ENCODE measurements at places on chromosomes 11 and 22. TPM values are rescaled to one million over a fixed set of nuclear protein-coding genes. Genes with fewer than 3 reads are reported as not detected.

OR4D5 gene
- not detected for total RNA-seq

FLRT1 gene
- 0.31 TPM for total RNA-seq

MYRF gene
- 1.7 TPM for total RNA-seq

RASD2 gene
- 0.27 TPM for total RNA-seq

SMTNL1 gene
- total RNA-seq = not detected

OR51E2 gene
- total RNA-seq = 0.97 TPM

SLC1A2 gene
- total RNA-seq = 0.10 TPM

FAM118B gene
- total RNA-seq = 25.9 TPM

RAB3IL1 gene
- 9.7 TPM for total RNA-seq

PAMR1 gene
- 2.9 TPM for total RNA-seq

DNA sequence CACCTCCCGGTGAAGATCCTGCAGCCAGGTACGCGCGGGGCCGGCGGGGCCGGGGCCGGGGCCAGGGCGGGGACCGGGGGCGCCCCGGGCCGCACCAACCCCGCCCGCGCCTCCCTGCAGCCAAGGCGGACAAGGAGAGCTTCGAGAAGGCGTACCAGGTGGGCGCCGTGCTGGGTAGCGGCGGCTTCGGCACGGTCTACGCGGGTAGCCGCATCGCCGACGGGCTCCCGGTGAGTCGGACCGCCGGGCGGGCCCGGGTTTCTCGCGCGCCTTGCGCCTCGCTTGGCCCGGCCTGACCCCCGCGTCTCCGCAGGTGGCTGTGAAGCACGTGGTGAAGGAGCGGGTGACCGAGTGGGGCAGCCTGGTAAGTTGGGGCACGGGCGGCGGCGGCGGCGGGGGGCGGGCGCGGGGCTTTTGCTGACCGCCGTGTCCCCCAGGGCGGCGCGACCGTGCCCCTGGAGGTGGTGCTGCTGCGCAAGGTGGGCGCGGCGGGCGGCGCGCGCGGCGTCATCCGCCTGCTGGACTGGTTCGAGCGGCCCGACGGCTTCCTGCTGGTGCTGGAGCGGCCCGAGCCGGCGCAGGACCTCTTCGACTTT is 531 bp downstream of the PIM3 start:
- peaks cover 7% of the 10 kb centered on the region for H3K4me1 ChIP-seq
- H3K27me3 ChIP-seq = no peaks in the 10 kb centered on the region
- peak; percentile 86 for DNase-seq
- H3K4me3 ChIP-seq = peak overlapping the region; percentile 84

DNA sequence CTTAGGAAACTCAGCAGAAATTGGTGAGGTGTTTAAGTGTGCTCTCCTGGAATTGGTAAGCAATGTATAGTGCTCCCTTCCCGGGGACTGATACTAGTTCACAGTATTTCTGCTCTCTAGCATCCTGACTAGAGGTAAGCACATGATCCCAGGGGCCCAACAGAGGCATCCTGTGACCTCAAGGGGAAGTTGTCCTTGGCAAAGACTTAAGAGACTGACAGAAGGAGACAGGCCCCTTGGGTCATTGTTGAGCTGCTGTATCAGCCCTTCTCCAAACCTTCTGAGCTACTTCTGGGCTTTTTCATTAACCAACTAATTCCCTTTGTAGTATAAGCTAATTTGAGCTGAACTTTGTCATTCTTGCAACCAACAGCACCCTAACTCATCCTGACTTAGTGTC is 4.3 kb upstream of the TBC1D22A start:
- no peak overlapping the region for H3K27ac ChIP-seq
- H3K4me3 ChIP-seq = no peak overlapping the region
- no peak for DNase-seq
- H3K27me3 ChIP-seq = no peaks in the 10 kb centered on the region

GRCh38 chr11:16421826-16422225 is 65.5 kb upstream of the SOX6 start:
- H3K36me3 ChIP-seq = peaks cover 4% of the 10 kb centered on the region
- H3K4me3 ChIP-seq = no peak overlapping the region
- no peak overlapping the region for H3K27ac ChIP-seq
- no peak for DNase-seq

- no peak for DNase-seq
- peak overlapping the region; percentile 80 for H3K27ac ChIP-seq
- H3K4me1 ChIP-seq = peaks cover 28% of the 10 kb centered on the region
- H3K36me3 ChIP-seq = no peaks in the 10 kb centered on the region
- no peaks in the 10 kb centered on the region for H3K27me3 ChIP-seq
- no peak overlapping the region for H3K4me3 ChIP-seq
These were observed 56.0 kb downstream of the DCUN1D5 start for GRCh38 chr11:103035791-103036434.

DNA sequence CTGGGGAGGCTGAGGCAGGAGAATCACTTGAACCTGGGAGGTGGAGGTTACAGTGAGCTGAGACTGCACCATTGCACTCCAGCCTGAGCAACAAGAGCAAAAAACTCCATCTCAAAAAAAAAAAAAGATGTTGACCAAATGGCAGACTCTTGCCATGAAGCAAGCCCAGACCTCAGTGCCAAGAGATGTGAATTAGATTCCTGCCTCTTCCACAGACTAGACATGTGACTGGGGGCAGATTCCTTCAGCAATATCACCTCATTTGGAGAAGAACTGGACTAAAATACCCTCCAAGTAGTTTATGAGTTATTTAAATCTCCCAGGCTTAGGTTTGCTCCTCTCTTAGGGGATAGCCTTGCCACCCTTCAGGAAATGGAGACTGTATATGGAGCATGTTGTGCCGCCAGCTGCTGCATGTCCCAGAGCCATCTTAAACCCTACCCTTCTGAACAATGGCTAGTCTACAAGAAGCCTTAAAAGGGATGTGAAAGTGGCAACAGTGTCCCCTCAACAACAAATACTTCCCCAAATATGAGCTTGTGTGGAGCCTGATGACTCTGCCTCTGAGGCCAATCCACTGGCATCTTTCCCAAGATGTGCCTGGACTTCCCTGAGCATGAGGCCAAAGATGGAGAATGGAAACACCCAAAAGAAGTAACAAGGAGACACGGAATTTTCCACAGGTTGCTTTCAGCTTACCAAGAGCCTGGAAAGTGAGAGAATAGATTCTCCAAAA is 763 bp upstream of the MS4A7 start:
- H3K27me3 ChIP-seq = peaks cover 26% of the 10 kb centered on the region
- no peak overlapping the region for H3K27ac ChIP-seq
- H3K4me1 ChIP-seq = no peaks in the 10 kb centered on the region
- no peak overlapping the region for H3K4me3 ChIP-seq
- no peak for DNase-seq

- no peak overlapping the region for H3K4me3 ChIP-seq
- no peak for DNase-seq
- no peaks in the 10 kb centered on the region for H3K36me3 ChIP-seq
- H3K4me1 ChIP-seq = no peaks in the 10 kb centered on the region
These were observed 4.4 kb downstream of the OR6M1 start for GRCh38 chr11:123801765-123802164.

GRCh38 chr22:42231929-42232328 is 38.5 kb downstream of the TCF20 start:
- no peaks in the 10 kb centered on the region for H3K36me3 ChIP-seq
- peaks cover 6% of the 10 kb centered on the region for H3K4me1 ChIP-seq
- DNase-seq = no peak
- H3K27me3 ChIP-seq = no peaks in the 10 kb centered on the region
- H3K27ac ChIP-seq = no peak overlapping the region
- H3K4me3 ChIP-seq = no peak overlapping the region

DNA sequence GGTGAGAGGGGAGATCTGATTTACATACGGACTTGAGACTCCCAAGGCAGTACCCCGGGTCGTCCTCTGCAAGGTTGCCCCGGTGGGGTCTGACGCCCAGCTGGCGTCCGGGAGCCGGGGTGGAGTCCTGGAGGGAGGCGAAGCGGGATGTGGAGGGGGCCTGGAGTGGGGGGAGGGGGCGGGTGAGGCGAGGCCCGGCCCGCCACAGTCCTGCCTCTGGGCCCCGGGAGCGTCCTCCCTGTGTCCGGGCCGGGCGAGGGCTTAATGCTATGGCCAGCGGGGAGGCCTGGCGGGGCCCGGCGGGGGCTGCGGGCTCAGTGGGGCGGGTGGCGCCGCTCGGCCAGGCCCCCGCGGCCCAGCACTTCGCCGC is 2.4 kb upstream of the MYBPC3 start:
- H3K4me1 ChIP-seq = peaks cover 6% of the 10 kb centered on the region
- no peak overlapping the region for H3K27ac ChIP-seq
- H3K4me3 ChIP-seq = peak overlapping the region; percentile 64

GRCh38 chr11:46477136-46477535 is 85.6 kb upstream of the CHRM4 start:
- no peak for DNase-seq
- H3K36me3 ChIP-seq = no peaks in the 10 kb centered on the region
- H3K27me3 ChIP-seq = no peaks in the 10 kb centered on the region
- H3K4me1 ChIP-seq = peaks cover 19% of the 10 kb centered on the region
- no peak overlapping the region for H3K4me3 ChIP-seq

DNA sequence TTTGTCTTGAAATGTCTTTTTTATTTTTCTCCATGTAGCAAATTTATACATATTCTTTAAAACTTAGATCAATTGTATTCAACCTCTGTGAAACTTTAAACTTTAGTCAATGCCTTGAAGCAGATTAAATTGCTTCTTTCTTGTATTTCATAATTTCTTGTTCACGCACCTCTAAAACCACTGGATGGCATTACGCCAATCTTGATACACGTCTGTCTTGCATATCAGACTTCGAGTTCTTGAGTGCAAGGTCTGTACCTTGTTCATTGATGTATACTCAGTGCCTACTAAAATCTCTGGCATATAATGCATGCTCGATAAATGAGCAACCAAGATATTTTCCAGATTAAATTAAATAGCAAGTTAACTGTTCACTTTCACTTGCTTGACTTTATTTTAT is 236.8 kb downstream of the CASP12 start:
- no peaks in the 10 kb centered on the region for H3K27me3 ChIP-seq
- no peaks in the 10 kb centered on the region for H3K36me3 ChIP-seq
- H3K4me1 ChIP-seq = peaks cover 8% of the 10 kb centered on the region
- DNase-seq = no peak
- no peak overlapping the region for H3K27ac ChIP-seq

GRCh38 chr11:131402040-131402439 is 31.6 kb downstream of the NTM start:
- no peak for DNase-seq
- H3K4me3 ChIP-seq = no peak overlapping the region
- H3K27me3 ChIP-seq = peaks cover 20% of the 10 kb centered on the region
- H3K4me1 ChIP-seq = no peaks in the 10 kb centered on the region
- H3K27ac ChIP-seq = no peak overlapping the region

DNA sequence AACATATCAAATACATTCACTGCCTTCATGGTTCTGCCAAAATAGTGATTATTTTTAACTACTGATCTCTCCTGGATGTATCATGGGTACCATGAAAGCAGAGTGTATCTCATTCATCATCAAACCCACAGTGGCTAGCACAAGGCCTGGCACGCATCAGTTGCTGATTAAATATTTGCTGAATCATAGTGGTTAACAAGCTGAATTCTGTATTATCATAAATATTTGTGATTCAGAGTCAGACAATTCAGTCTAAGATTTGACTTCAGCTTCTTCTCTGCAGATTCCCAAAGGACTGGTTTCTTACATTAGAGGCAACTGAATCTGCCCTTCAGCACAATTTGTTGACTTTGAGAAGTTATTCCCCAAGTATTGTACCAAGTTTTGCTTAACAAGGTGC is 715.8 kb upstream of the LRRC4C start:
- H3K4me3 ChIP-seq = no peak overlapping the region
- no peak for DNase-seq
- no peak overlapping the region for H3K27ac ChIP-seq
- no peaks in the 10 kb centered on the region for H3K4me1 ChIP-seq
- H3K27me3 ChIP-seq = no peaks in the 10 kb centered on the region

- no peaks in the 10 kb centered on the region for H3K27me3 ChIP-seq
- no peak overlapping the region for H3K4me3 ChIP-seq
- DNase-seq = no peak
- H3K4me1 ChIP-seq = peaks cover 55% of the 10 kb centered on the region
- peak overlapping the region; percentile 86 for H3K27ac ChIP-seq
These were observed 8.6 kb upstream of the ENDOD1 start for GRCh38 chr11:95081010-95081409.

DNA sequence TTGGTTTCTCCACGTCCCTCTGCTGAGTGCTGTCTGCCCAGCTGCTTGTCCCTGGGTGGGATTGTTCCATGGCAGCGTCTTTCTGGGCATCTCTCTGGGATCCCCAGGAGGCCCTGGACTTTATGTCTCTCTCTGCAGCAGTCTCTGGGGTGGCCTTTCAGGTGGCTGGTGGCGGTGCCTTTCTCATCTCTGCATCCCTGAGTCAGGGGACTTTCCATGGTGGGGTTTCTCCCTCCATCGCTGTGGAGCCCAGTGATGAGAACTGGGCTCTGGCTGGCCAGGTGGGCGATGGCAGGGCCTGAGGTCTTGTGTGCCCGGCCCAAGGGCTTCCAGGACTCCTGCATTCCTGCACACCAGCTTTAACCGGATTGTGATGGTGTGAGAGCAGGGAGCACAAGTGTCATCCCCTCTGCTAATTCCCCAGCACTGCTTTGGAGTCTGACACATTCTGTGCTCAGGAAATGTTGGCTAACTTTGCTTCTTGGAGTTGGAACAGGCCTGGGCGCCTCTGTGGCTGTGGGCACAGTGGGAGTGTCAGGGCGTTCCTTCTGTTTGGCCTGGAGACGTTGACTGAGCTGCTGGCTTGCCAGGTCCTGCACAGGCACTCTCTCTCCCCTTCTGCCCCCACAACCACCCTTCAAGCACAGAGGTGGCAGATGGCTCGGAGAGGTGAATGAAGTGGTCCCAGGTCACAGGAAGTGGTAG is 27.9 kb downstream of the FAM83F start:
- no peaks in the 10 kb centered on the region for H3K27me3 ChIP-seq
- H3K4me3 ChIP-seq = no peak overlapping the region

- no peaks in the 10 kb centered on the region for H3K27me3 ChIP-seq
- H3K4me3 ChIP-seq = no peak overlapping the region
- H3K4me1 ChIP-seq = peaks cover 5% of the 10 kb centered on the region
- no peak overlapping the region for H3K27ac ChIP-seq
- H3K36me3 ChIP-seq = no peaks in the 10 kb centered on the region
These were observed 99.9 kb upstream of the GUCY1A2 start for GRCh38 chr11:107118025-107118720.

- peaks cover 16% of the 10 kb centered on the region for H3K27me3 ChIP-seq
- no peak overlapping the region for H3K27ac ChIP-seq
- peaks cover 38% of the 10 kb centered on the region for H3K4me1 ChIP-seq
- H3K4me3 ChIP-seq = no peak overlapping the region
- DNase-seq = no peak
- H3K36me3 ChIP-seq = no peaks in the 10 kb centered on the region
These were observed 33.1 kb upstream of the SHISAL1 start for GRCh38 chr22:44345872-44346271.

DNA sequence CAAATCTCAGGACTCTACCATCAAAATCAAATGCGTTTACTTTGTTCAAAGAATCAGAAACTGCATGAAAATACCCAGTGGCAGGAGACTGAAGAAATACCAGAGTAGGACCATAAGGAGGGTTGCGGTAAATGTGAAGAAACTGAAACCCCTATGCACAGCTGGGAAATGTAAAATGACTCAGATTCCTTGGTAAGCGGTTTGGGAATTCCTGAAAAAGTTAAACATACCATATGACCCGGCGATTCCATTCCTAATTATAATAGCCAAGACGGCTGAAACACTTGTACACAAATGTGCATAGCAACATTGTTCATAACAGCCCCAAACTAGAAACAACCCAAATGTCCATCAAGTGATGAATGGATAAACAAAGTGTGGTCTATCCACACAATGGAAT is 114.1 kb upstream of the GRAMD1B start:
- H3K27ac ChIP-seq = no peak overlapping the region
- no peak overlapping the region for H3K4me3 ChIP-seq
- H3K27me3 ChIP-seq = peaks cover 30% of the 10 kb centered on the region
- no peaks in the 10 kb centered on the region for H3K4me1 ChIP-seq
